ENCODE measurements at places on chromosomes 7 and 10.

GRCh38 chr10:59843748-59844147 lies 62.6 kb downstream of the CCDC6 start:
- DNase-seq: no peak

DNA sequence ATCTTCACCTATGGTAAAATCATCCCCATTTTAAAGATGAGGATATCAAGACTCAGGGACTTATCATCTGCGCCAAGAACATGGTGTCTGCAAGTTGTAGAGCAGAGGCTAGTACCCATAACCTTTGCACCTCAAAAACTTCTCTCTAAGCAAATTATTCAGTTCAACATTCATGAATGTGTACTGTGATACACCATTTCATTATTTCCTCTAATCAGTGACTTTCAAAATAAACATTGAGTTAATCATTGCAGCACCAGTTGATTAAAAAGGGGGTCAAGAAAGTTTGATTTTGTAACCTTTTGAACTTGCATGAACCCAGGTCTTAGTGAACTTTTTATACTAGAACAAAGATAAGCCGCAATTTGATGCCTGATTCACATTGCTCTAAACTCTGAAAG lies 47.6 kb upstream of the CYP2C8 start:
- DNase-seq: no peak

- no peak for DNase-seq
These were observed 249.6 kb downstream of the VTI1A start for GRCh38 chr10:112696592-112696991.

DNA sequence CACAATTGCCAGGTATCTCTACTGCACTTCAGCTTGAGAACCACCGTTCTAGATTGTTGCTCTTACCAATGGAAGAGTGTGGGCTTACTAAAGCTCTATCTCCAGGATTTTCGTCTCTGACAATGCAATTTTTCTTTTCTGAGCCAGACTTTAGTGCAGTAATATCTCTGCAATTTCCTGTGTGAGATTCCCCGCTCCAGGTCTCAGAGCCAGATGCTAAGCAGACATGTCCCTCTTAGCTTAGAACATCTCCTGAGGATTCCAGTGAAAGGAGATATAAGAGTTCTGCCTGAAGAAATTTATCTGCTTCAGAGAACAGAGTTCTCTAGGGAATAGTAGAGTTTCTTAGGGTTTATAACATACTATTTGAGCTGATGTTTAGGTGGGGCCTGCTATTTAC lies 82.0 kb downstream of the SND1 start:
- no peak for DNase-seq

DNA sequence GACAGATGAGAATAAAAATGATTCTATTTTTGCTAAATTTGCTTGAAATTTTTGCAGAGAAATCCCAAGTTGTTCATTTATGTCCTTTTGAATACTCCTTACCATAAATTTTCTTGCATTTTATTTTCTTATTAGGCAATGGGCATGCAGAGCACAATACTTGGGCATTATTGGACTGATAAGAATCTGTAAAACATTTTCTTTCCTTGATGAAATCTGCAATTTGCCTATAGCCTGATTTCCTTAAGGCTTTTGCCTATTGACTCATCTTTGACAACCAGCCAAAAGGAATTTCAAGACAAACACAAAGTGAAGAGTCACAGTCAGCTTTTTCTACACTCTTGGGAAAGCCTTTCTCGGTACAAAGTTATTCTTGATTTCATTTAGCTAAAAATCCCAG lies 30.5 kb upstream of the GNAT3 start:
- no peak for DNase-seq

DNA sequence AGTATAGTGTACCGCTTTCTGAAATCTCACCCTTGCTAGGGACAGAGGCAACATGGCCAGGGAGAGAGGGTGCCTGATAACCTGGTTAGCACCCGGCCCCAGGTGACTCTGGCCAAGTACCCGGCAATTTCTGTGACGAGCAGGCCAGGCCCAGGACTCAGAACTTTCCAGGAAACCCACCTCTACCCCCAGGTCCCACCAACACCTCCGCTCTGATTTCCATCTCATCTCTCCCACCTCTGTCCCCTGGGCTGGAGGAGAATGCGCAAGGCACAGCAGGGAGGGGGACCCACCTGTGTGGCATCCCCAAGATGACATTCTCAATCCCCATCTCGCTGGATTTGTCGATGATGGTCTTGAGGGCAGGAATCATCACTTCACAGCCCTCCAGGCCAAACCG lies 11.6 kb downstream of the OGDHL start:
- DNase-seq: no peak

GRCh38 chr7:92244808-92245486 lies 767 bp downstream of the KRIT1 start:
- no peak for DNase-seq

DNA sequence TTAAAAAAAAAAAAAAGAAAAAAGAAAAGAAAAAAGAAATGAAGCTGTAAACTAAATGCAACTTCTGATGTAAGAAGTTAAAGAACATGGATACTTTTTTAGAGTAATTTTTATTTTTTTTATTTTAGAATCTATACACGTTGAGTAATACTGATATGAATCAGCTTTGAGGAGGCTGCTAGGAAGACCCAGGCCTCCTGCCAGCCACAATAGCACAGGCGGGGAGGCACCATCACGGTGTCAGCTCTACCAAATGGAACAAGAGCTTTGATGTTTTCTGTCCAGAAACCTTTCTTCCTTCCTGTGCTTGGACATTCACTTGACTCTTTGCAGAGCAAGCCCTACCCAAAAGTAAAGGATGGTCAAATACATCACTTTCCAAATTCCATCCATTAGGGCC lies 45.3 kb upstream of the EGR2 start:
- no peak for DNase-seq

DNA sequence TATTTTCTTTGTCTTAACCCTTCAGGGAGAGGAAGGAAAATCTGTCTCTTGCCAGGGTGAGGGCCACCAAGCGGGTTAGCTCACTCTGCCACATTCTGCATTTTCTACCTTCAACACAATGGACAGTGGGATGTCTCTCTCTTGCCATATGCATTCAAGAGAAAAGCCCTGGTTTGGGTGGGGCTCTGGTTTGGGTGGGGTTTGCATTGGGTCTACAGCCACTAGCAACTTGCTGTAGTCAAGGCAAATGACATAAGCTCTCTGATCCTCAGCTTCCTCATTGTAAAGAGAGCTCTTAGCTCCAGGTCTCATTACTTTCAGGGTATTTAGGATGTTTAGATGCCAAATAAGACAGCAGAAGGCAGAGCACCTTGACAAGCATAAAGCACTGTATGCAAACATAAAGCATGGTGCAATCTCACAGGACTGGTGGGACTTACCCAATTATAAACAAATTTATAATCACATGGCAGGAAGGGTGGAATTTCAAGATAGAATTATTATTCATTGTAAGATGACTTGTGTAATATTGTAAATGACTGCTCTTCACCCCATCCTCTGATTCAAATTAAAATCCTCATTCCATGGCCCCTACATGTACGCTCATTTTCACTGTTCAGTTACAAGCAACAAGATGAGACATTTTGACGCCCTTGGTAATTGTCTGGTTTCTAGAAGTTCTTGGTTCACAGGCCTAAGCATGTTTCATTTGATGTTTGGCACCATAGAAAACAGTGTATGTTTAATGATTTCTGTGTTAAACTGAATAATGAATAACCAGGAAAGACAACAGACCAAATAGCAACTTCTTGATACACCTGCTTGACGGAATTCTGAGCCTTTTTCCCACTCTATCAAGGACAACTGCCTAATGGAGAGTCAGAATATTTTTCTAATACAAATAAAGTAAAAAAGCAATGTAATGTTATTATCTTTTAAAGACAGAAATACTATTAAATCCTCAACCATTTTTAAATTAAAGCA lies 258.9 kb downstream of the KCNMA1 start:
- DNase-seq: no peak

GRCh38 chr7:133556553-133556952 lies 303.7 kb downstream of the EXOC4 start:
- no peak for DNase-seq

GRCh38 chr7:41729059-41729458 lies 26.2 kb upstream of the INHBA start:
- no peak for DNase-seq

DNA sequence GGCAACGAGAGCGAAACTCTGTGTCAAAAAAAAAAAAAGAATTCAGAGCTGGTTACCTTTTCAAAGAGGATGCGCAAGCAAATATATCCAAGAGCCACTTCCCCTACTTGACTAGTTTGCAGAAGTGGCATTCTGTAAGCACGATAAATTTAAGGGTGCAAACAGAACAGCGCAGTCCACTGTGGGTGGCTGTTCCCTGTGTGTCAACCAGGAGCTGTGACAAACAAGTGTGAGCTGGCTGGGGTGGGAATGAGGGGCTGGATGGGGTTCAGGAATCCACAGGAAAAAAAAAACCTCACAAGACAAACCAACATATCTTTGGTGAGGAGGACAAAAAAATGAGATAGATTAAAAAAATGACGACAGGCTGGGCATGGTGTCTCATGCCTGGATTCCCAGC lies 15.9 kb downstream of the GUSB start:
- DNase-seq: no peak

- DNase-seq: no peak
These were observed 125.1 kb upstream of the LYZL1 start for GRCh38 chr10:29163746-29164145.

GRCh38 chr7:107606303-107606702 lies 26.3 kb downstream of the BCAP29 start:
- DNase-seq: no peak

DNA sequence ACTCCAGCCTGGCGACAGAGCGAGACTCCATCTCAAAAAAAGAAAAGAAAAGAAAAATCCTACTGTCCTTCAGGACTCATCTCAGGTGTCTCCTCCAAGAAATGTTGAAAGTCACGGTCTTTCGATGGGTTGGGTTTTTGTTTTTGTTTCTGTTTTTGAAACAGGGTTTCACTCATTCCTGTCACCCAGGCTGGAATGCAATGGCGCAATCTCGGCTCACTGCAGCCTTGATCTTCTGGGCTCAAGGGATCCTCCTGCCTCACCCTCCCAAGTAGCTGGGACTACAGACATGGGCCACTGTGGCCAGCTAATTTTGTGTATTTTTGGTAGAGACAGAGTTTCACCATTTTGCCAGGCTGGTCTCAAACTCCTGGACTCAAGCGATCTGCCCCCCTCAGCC lies 3.1 kb upstream of the SORBS1 start:
- DNase-seq: no peak

- DNase-seq: peak; percentile 60
These were observed 7.8 kb upstream of the BHLHA15 start for GRCh38 chr7:98203261-98203963.
